ENCODE measurements at places on chromosomes 2 and 18. TPM values are rescaled to one million over a fixed set of nuclear protein-coding genes. Genes with fewer than 3 reads are reported as not detected.

Gene KRTCAP3
- total RNA-seq: 1.9 TPM

Gene IL36A
- total RNA-seq: not detected

Gene RBM43
- 3.7 TPM for total RNA-seq

Gene STK39
- 14.0 TPM for total RNA-seq

Gene FBLN7
- 0.95 TPM for total RNA-seq

Gene SEMA4F
- 13.3 TPM for total RNA-seq

Gene ALLC
- total RNA-seq: not detected

Gene CFC1
- total RNA-seq: not detected

Gene IL1F10
- total RNA-seq: not detected

Gene TMEM214
- 77.8 TPM for total RNA-seq

Gene HOXD3
- 1.8 TPM for total RNA-seq

Gene REG3G
- not detected for total RNA-seq

DNA sequence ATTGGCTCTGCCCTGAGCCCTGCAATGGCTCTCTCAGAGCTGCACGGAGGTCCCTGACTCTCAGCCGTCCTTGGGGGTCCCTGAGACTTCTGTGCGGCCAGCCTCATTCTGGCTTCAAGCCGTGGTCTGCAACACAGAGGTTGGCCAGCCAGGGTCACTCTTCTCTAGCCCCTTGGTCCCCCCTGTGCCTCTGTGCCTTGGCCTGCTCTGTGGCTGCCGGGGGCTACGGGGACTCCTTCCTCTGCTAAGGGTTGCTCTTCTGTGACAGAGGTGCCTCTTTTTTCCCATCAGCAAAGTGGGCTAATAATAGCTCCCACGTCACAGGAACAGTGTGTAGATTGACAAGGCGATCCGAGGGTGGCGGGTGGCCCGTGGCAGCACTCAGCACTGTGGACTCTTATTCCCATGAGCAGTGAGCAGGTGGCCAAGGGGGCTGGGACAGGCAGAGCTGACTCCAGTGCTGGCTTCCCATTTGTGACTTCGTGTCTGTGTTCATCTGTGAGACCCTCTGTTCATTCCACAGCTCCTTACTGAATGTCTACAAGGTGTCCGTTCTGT lies 19.4 kb downstream of the INHBB start:
- H3K27ac ChIP-seq: no peak overlapping the region
- no peaks in the 10 kb centered on the region for H3K27me3 ChIP-seq
- no peak overlapping the region for H3K4me3 ChIP-seq
- DNase-seq: no peak

- H3K27me3 ChIP-seq: no peaks in the 10 kb centered on the region
- H3K4me3 ChIP-seq: no peak overlapping the region
- H3K27ac ChIP-seq: no peak overlapping the region
- no peak for DNase-seq
- H3K4me1 ChIP-seq: no peaks in the 10 kb centered on the region
Observed at GRCh38 chr2:201414099-201415023, 36.9 kb downstream of the TRAK2 start.

- DNase-seq: no peak
- no peak overlapping the region for H3K4me3 ChIP-seq
- no peaks in the 10 kb centered on the region for H3K27me3 ChIP-seq
- no peaks in the 10 kb centered on the region for H3K36me3 ChIP-seq
- no peaks in the 10 kb centered on the region for H3K4me1 ChIP-seq
- no peak overlapping the region for H3K27ac ChIP-seq
Observed at GRCh38 chr18:77140439-77141109, 8.0 kb upstream of the MBP start.

DNA sequence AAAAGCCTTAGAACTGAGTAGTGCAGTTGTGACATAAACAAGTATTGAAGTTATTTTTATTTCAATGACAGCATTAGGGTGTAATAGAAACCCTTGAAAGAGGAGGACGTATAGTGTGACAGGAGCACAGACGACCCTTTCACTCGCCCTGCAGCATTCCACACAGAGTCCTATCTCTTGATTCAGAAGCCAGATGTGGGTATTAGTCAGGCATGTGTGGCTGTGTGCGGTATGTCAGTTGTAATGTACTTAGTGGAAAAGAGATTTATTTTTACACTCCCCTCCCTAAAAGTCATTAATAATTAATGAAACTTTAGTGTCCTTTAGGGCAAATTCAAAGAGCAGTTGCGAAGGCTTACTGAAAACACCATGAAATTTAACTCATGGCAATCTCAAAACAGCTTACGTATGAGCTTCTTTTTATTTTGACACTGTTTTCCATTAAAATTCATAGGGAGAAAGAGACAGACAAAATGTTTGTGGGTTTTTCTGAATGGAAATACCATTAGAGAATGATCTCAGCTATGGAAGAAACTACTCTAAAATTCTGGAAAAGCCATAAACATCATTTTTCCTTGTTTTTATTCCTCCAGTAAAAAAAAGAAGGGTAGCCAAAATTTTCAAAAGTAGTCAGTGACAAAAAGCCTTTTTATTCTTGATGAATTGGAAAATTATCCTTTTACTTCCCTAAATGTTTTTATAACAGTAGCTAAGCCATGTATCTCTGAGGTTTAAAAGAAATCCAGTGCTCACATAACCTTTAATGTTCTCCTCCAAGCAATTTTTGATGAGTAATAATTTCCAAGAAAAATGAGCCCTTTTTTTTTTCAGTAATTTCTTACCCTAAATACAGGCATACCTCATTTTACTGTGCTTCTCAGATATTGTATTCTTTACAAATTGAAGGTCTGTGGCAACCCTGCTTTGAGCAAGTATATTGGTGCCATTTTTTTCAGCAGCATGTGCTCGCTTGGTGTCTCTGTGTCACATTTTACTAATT lies 84.0 kb upstream of the DSEL start:
- no peak for DNase-seq
- no peak overlapping the region for H3K27ac ChIP-seq
- no peaks in the 10 kb centered on the region for H3K4me1 ChIP-seq
- H3K4me3 ChIP-seq: no peak overlapping the region

DNA sequence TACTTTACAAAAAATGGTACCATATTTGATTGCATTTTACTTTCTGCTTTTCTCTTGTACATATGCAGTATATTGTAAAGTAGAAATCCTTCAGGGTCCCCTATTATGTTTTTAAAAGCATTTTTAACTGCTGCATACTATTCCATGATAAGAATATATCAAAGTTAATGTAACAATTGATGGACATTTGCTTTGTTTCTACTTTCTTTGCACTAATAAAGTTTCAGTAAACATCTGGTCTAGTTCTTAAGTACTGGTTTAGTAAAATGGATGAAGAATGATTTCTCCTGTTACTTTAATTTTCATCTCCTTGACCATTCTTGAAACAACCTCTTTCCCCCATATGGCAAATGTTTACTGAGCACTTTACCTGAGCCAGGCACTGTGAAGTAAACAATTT lies 1.7 kb downstream of the MRPS9 start:
- H3K27me3 ChIP-seq: no peaks in the 10 kb centered on the region
- no peak for DNase-seq
- H3K4me1 ChIP-seq: peaks cover 5% of the 10 kb centered on the region
- no peak overlapping the region for H3K27ac ChIP-seq

- no peak for DNase-seq
- H3K27ac ChIP-seq: no peak overlapping the region
- peaks cover 5% of the 10 kb centered on the region for H3K4me1 ChIP-seq
- H3K36me3 ChIP-seq: no peaks in the 10 kb centered on the region
Observed at GRCh38 chr2:172710584-172711047, 25.0 kb upstream of the RAPGEF4 start.

GRCh38 chr18:27136208-27136535 lies 48.9 kb downstream of the CHST9 start:
- H3K4me3 ChIP-seq: no peak overlapping the region
- no peaks in the 10 kb centered on the region for H3K27me3 ChIP-seq
- H3K36me3 ChIP-seq: no peaks in the 10 kb centered on the region
- H3K4me1 ChIP-seq: no peaks in the 10 kb centered on the region

GRCh38 chr2:1937480-1937879 lies 193.2 kb upstream of the PXDN start:
- H3K27ac ChIP-seq: no peak overlapping the region
- no peak for DNase-seq
- no peaks in the 10 kb centered on the region for H3K4me1 ChIP-seq

- no peaks in the 10 kb centered on the region for H3K27me3 ChIP-seq
- H3K27ac ChIP-seq: no peak overlapping the region
- H3K4me3 ChIP-seq: no peak overlapping the region
Observed at GRCh38 chr18:54531402-54532065, 59.5 kb upstream of the DYNAP start.

DNA sequence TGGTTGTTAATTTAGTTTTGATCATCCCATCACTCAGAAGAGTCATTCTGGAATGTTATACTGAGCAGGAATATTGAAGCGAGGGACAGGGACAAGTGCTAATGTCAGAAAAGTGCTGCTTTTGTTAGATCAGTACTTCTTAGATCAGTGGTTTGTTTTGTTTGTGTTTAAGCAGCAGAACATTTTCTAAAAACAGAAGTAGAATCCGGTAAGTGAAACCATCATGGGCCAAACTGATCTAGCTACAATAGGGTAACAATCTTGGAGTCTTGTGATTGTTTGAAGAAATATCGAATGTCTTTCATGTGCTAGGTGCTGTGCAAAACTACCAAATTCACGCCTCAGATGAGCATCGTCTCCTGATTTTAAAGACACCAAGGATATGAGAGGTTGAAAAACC lies 45.1 kb upstream of the SEC11C start:
- no peaks in the 10 kb centered on the region for H3K36me3 ChIP-seq
- no peak overlapping the region for H3K27ac ChIP-seq
- no peaks in the 10 kb centered on the region for H3K4me1 ChIP-seq
- H3K27me3 ChIP-seq: no peaks in the 10 kb centered on the region
- DNase-seq: no peak

DNA sequence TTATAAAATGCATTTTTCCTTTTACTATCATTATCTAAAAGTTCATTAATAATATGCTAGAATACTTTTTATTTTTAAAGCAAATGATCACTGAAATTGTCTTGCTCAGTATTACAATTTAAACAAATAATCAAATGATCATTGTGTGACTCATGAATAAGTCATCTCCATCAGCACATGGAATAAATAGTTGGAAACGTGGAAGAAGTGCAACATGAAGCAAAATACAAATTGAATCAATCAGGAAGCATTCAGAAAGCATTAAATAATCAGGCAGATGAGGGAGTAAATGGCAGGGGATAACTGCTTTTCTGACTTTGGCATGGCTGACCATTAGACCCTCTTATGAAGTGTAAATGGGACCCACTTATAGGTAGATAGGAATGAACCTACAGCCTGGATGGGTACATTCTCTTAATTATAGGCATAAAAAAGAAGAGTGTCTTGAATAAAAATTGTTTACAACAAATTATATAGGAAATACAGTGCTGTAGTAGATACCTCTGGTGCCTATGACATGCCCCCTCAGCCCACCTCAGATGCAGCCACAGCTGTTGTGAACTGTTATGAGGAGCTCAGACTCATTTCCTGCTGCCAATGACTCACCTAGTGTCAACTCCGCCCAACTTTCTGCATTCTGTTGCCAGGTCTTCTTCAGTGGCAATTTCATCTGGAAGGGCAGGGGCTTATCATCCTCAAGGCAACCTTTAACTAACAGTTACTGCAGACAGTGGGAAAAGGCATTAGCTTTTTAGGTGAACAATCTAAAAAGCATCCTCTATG lies 936.0 kb downstream of the TRIB2 start:
- H3K4me3 ChIP-seq: no peak overlapping the region
- no peaks in the 10 kb centered on the region for H3K27me3 ChIP-seq
- H3K27ac ChIP-seq: no peak overlapping the region
- DNase-seq: peak; percentile 13
- no peaks in the 10 kb centered on the region for H3K36me3 ChIP-seq
- no peaks in the 10 kb centered on the region for H3K4me1 ChIP-seq

- no peaks in the 10 kb centered on the region for H3K27me3 ChIP-seq
- no peaks in the 10 kb centered on the region for H3K36me3 ChIP-seq
- H3K4me1 ChIP-seq: no peaks in the 10 kb centered on the region
- no peak overlapping the region for H3K4me3 ChIP-seq
Observed at GRCh38 chr18:60228609-60229595, 143.7 kb downstream of the MC4R start.

- H3K27me3 ChIP-seq: no peaks in the 10 kb centered on the region
- H3K4me1 ChIP-seq: no peaks in the 10 kb centered on the region
- no peak for DNase-seq
- no peaks in the 10 kb centered on the region for H3K36me3 ChIP-seq
- no peak overlapping the region for H3K4me3 ChIP-seq
Observed at GRCh38 chr18:55252901-55253300, 293.6 kb upstream of the CCDC68 start.

- no peak overlapping the region for H3K4me3 ChIP-seq
- H3K27me3 ChIP-seq: no peaks in the 10 kb centered on the region
- no peaks in the 10 kb centered on the region for H3K36me3 ChIP-seq
- H3K4me1 ChIP-seq: no peaks in the 10 kb centered on the region
Observed at GRCh38 chr18:38923126-38923525, 1357.5 kb upstream of the CELF4 start.

DNA sequence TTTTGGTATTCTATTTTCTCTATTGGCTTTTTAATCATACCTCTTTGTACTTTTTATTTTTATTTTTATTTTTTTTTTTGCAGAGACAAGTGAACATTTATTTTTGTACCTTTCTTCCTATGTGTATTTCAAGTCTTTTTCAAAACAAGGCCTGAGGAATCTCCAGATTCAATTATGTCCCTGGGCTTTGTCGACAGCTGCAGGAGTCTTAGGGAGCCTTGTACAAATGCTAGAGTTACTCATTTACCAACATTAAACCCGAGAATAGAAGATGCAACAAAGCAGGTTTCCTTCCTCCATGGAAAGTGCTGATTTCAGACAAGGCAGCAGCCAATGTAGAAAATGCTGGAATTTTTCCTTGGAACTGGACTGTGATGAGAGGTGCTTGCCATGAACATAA lies 242.8 kb downstream of the TNS1 start:
- H3K4me3 ChIP-seq: no peak overlapping the region
- no peak for DNase-seq
- H3K4me1 ChIP-seq: no peaks in the 10 kb centered on the region

DNA sequence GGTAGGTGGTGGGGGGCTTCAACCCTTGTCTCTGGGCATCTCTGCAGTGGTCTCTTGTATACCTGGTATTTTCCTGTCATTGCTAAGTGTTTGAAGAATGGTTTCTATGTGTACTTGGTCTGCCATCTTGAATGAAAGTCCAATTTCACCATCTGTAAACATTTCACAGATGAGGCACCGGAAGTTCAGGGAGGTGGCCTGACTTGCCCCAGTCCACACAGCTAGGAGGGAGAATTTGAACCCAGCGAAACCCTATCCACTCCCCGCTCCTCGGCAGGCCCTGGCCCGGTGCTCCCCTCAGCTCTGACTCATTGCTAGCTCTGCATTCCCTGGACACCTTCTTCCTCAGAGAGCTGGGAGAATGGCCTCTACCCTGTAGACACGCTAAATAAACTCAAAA lies 30.5 kb downstream of the ZAP70 start:
- no peaks in the 10 kb centered on the region for H3K27me3 ChIP-seq
- no peaks in the 10 kb centered on the region for H3K4me1 ChIP-seq
- no peak for DNase-seq
- no peak overlapping the region for H3K27ac ChIP-seq
- H3K36me3 ChIP-seq: no peaks in the 10 kb centered on the region
- no peak overlapping the region for H3K4me3 ChIP-seq

DNA sequence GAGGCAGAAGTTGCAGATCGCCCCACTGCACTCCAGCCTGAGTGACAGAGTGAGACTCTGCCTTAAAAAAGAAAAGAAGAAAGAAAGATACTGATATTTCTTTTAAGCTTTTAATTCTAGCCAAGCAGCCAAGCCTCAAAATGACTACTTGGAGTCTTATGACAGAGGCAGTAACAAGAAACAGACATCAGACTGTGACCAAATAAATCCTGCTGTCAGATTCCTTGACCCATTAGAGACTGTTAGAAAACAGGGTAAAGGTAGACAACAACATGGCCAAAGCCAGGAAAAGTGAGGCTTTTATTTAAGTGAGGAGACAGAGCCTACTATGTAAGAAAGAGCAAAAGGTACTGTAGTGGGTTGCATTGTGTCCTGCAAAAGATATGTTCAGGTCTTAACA lies 83.4 kb upstream of the NARS1 start:
- no peak overlapping the region for H3K27ac ChIP-seq
- no peaks in the 10 kb centered on the region for H3K36me3 ChIP-seq
- no peaks in the 10 kb centered on the region for H3K27me3 ChIP-seq

All from Panc1 (cell line).